ENCODE measurements at places on chromosomes 16 and 17.

DNA sequence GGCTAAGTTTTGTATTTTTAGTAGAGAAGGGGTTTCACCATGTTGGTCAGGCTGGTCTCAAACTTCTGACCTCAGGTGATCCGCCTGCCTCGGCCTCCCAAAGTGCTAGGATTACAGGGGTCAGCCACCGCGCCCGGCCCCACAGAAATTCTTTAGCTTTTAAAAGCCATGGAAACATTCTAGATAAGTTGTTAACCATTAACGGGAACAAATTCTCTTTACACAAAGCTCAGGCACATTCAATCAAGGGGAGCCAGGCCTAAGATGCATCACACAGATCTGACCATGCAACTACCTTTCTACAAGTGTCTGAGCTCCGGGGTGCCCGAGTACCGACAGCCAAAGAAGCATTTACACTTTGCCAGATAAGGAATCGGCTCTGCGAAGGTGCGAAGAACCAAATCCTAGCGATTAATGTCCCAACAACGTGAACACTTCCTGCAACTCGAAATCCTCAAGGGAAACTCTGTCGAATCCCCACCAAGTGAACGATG lies 1.0 kb downstream of the EMC8 start:
- DNase-seq: no peak

DNA sequence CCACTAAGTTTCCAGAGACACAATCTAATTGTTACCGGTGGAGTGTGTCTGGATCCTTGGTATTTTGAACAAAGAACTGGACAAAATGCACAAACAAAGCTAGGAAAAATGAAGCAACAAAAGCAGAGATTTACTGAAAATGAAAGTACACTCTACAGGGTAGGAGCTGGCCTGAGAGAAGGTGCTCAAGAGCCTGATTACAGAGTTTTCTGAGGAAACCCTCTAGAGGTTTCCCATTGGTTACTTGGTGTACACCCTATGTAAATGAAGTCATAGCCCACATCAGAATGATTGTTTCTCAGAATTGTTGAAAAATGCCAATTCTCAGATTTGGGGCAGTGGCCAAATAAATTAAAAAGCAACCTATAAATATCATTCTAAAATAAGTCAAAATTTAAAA lies 436.4 kb downstream of the KCNJ18 start:
- no peak for DNase-seq

DNA sequence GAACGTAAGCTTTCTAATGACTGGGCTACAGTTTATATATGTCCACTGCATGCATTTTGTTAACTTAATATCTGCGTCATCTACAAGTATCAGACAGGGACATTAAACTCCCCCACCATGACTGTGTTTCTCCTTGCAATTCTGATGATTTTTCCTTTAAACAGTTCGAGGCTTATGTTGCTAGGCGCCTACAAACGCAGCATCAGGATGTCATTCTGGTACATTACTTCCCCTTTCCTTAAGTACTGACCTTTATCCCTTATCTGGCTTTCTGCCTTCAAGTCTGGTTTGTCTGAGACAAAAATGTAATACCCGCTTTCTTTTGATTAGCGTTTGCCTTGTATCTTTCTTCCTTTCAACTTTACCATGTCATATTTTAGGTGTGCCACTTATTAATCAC lies 362.4 kb downstream of the SLC39A11 start:
- no peak for DNase-seq

GRCh38 chr16:4500272-4500671 lies 24.1 kb downstream of the HMOX2 start:
- DNase-seq: no peak

GRCh38 chr16:57042157-57043111 lies 49.9 kb upstream of the CPNE2 start:
- DNase-seq: peak; percentile 70

- DNase-seq: no peak
Observed at GRCh38 chr16:57643910-57644309, 15.5 kb downstream of the ADGRG1 start.

DNA sequence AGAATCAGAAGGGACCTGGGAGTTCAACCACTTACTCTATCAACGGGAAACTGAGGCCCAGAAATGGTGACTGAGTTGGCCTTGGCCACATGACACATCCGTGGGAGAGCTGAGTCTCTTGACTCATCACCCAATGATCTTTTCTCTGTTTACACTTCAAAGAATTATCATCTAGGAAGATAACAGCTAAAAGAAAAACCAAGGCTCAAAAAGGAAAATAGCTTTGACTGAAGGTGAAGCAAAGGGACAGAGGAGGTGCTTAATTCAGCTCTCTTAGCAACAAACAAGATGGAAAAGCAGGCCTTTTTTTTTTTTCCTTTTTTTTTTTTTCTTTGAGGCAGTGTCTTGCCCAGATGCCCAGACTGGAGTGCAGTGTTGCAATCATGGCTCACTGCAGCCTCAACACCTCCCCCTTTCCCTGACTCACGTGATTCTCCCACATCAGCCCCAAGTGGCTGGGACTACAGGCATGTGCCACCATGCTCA lies 16.7 kb downstream of the ERCC4 start:
- DNase-seq: no peak

DNA sequence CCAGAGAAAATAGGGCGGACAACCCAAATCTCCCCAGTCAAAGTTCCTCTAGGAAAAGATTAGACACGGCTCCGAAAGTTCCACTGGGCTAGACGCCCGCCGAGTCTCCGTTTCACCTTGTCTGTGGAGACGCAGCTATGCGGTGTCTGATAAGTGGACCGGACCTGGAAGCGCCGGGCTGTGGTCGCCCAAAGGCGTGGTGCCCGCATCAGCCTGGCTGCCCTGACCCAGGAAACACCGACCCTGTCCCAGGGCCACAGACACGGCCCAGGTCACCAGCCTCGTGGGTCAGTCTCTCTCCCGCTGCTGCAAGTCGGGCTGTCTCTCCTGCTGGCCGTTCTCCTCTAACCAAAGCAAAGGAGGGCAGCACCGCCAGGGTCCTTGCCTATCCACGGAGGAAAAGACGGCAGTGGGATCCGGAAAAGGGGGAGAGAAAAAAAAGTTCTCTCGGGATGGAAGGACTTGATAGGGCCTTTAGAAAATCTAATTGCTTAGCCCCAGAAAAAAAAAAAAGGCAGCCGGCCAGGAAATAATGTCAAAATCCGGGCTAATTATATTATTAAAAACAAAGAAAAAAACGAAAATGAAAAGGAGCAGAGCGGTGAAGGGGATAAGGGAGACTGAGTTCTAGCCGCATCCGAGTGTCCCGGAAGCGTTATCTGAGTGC lies 13.9 kb upstream of the FOXF1 start:
- DNase-seq: no peak

- no peak for DNase-seq
Observed at GRCh38 chr17:46160169-46160568, 33.1 kb downstream of the KANSL1 start.

DNA sequence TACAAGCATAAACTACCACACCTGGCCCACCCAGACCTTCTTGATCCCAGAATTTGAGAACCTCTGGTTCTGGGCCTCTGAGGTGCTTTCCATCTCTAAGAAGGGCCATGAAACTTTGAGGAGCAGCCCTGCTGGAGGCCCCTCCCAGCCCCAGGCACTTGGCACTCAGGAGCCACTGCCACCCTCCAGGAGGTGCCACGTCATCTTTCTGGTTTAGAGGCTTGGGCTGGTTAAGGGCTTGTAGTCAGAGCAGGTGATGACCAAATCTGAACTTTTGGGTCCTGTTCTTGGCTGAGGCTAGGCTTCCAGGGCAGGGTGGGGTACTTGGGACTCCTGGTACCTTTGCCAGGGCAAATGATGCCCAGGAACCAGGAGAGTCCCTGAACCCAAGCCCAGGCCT lies 13.8 kb upstream of the DLX4 start:
- no peak for DNase-seq

DNA sequence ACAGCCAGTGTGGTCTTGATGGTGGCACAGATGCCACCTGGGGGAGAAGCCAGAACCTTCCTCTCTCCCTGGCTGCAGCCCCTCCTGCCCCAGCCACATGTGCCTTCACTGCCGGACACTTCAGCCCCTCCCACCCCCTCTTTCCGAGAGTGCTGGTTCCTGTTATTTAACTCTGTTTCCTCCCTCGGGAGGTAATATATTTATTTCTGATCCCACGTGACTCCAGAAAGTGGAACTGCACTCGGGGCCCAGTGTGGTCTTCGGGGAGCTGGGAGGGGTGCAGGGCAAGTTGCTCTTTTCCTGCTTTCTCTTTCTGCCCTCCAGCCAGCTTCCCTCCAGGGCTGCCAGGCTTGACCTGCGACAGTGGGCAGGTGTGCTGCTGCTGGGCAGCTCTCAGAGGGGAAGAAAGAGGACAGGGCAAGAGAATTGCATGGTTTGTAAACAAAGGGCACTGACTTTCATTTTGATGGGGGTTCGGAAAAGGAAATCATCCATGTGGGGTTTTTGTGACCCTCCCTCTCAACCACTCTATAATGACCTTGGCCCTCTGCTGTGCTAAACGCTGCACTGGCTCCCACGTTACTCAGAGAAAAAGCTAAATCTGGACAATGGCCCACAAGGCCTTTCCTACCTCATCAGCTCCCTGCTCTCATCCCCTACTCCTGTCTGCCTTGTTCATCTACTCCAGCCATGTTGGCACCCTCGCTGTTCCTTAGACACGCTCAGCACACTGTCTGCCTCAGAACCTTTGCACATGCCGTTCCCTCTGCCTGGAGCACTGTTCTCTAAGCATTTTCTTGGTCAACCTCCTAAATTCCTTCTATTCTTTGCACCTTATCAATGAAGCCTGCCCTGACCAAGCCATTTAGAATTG lies 8.2 kb upstream of the CIITA start:
- no peak for DNase-seq

- no peak for DNase-seq
Observed at GRCh38 chr16:71867939-71868338, 16.0 kb downstream of the ZNF821 start.

GRCh38 chr17:2369551-2370210 lies 31.2 kb downstream of the MNT start:
- DNase-seq: no peak

DNA sequence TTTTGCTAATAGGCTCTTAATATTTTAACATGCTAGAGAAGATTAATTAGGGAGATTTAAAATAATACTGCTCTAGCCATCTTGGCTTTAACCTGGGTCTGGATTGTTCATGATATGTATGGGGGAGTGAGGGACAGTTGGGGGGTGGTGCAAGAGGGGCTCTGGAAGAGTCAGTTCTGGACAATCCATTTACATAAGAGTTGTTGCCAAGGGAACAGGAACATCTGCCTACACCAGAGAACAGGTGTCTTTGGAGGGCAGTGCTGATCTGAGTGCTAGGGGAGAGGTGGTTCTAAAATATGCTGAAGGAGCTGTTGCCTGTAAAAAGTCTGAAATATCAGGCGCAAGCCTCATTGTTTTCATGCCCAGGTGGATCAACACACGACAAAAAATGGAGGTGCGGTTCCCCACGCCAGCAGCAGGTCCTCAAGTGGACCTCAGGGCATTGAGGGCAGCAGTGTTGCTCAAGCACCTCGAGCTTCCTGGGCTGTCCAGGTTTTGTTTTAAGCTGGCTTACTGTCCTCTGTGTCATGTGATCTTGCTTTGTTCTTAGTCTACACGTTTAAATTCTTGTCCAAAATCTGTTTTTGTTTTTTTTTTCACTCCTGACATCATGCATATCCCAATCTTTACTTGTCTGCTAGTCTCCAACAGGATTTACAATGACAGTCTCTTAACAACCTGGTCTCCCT lies 25.4 kb upstream of the WSB1 start:
- no peak for DNase-seq

GRCh38 chr16:31157136-31157535 lies 7.3 kb upstream of the PRSS36 start:
- DNase-seq: no peak

DNA sequence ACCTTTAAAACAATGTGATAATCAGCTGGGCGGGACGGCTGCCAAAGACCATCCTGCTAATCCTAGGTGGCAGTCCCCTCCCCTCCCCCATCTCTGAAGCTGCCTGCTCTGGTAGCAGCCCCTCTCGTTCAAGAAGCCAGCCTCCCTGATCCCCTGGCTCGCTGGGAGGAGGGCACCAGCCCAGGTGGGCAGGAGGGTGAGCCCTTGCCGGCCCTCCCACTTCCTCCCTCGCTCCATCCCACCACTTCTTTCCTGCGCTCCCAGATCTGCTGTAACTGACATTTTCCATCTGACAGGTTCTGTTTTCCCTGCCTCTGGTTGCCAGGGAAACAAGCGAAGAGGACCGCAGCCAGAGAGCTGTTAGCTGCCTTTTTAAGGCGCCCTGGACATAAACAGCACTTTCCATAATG lies 155.7 kb upstream of the TNRC6C start:
- DNase-seq: no peak

GRCh38 chr17:3911271-3912053 lies 4.8 kb downstream of the P2RX1 start:
- DNase-seq: peak; percentile 75

GRCh38 chr16:69497876-69498596 lies 67.7 kb upstream of the NFAT5 start:
- no peak for DNase-seq

DNA sequence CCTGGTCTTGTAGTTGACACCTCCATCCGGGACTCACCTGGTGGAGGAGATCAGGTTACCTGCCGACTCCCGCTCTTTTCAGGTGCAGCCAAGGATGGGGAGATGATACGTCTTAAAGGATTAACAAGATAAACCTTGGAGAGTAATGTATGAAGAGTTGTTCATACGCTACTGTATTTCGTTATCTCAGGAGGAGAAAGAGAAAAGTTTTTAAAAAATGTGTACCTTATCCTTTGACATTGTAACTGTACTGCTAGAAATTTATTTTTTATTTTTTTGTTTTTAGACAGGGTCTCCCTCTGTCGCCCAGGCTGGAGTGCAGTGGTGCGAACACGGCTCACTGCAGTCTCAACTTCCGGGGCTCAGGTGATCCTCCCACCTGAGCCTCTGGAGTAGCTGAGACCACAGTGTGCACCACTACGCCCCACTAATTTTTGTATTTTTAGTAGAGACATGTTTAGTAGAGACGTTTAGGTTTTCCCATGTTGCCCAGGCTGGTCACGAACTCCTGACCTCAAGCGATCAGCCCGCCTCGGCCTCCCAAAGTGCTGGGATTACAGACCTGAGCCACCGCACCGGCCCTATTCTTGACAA lies 764 bp upstream of the SMURF2 start:
- DNase-seq: no peak

GRCh38 chr17:61063528-61063927 lies 336.1 kb upstream of the TBX2 start:
- no peak for DNase-seq

DNA sequence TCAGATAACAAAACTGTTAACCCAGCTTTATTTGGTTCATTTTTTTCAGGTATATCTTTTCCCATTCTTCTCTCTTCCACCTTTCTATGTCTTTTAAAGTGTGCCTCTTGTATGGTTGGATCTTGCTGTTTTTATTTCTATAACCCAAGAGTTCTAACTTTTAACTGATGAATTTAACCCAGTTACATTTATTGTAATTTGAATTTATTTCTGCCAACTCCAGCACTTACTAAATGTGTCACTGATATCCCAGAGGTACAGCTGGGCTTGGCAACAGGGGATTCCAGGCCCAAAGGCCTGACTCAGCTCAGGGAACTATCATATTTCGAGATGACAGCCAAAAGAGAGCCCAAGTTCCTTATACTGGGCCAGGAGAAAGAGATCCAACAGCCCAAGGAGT lies 200.1 kb downstream of the GSG1L start:
- no peak for DNase-seq

DNA sequence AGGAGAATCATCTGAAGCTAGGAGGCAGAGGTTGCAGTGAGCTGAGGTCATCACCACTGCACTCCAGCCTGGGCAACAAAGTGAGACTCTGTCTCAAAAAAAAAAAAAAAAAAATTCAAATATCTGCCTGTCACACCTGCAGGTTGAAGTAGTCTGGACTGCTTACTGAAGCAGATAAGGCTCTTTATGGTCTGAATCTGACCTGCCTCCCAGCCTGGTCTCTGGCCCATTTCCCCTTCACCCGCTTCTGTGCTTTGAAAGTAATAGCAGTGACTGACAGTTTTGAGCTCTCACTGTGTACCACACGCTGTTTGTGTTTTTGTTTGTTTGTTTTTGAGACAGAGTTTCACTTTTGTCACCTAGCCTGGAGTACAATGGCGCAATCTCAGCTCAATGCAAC lies 5.8 kb downstream of the SEZ6L2 start:
- DNase-seq: no peak
